ENCODE measurements at places on chromosomes 6 and 20.

- DNase-seq: no peak
These were observed 179.2 kb upstream of the BMP2 start for GRCh38 chr20:6588296-6588695.

DNA sequence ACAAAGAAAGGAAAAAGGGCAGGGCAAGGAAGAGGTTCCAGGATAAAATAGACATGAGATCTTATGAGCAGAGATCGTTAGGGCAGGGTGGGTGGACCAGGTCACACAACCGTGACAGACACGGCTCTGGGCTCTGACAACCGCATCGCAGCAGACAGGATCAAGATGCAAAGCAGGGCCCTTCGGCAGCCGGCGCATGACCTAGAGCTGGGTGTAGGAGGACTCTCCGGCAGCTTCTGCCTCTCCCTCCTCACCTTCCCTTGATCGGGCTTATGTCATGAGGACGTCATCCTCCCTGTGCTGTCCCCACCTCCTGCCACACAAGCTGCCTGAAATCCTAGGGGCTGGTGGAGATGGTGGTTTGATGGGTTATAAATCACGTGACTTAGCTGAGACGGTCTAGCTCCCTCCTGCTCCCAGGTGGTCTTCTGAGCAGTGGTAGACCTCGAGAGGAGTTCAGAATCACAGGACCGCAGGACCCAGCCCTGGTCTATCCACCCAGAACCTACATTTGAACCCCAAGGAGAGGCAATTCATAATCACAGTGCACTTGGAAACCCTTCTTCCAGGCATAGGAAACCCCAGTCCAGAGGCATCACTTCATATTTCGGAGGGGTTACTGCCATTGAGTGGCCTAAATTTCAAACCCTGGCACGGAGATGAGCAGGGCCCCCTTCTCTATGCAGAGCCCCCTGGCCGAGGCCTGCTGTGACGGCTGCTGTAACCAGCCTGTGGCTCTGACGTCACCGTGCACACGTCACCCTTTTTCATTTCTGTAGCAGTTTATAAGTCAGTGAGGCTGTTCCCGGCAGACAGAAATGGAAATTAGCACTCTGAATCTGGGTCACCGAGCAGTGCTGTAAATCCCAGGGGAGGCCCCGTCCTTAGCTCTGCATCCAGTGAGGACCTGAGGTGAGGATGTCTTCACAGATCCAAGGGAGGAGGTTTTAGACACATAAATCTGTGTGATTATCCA is 8.7 kb upstream of the CCR6 start:
- DNase-seq: no peak

- DNase-seq: no peak
These were observed 249.8 kb upstream of the ID4 start for GRCh38 chr6:19587238-19587942.

GRCh38 chr6:55950071-55950814 is 74.9 kb upstream of the BMP5 start:
- no peak for DNase-seq

GRCh38 chr20:47713878-47714450 is 71.3 kb downstream of the SULF2 start:
- DNase-seq: no peak

DNA sequence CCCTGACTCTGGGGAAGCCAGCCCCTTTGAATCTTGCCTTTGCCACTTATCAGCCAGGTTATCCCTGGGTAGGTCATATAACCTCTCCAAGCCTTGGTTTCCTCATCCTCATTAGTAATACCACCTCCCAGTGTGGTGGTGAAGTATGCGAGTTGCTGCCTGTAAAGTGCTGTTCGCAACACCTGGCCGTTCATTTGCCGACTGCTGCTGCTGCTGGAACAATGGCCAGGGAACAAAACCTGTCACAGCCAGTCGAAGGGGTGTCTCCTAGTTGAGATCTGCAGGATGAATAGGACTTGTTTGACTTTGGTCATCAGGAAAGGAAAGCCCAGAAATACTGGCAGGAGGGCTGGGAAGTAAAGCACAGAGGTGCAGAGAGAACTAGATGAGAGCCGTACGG is 6.1 kb downstream of the MANBAL start:
- no peak for DNase-seq

GRCh38 chr6:165967810-165968407 is 199.7 kb downstream of the TBXT start:
- DNase-seq: no peak

GRCh38 chr20:24535941-24536730 is 66.7 kb downstream of the SYNDIG1 start:
- DNase-seq: no peak

DNA sequence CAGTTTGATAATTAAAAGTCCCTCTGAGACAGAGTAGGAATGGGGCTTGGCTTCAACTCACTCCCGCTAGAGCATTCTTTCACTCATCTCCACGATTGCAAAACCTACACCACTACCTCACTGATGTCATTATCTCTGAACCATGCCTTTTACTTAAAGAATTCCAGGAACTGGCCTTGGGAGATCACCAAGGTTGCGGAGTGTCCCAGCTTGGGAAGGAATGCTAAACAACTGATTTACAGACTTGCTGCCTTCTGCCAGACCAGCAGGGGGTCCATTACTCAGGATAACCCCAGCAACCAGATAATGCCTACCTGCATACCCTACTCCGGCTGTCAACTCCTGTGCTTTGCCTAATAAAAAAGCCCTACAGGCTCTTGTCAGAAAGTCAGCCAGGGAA is 102.2 kb upstream of the RALGAPA2 start:
- no peak for DNase-seq

DNA sequence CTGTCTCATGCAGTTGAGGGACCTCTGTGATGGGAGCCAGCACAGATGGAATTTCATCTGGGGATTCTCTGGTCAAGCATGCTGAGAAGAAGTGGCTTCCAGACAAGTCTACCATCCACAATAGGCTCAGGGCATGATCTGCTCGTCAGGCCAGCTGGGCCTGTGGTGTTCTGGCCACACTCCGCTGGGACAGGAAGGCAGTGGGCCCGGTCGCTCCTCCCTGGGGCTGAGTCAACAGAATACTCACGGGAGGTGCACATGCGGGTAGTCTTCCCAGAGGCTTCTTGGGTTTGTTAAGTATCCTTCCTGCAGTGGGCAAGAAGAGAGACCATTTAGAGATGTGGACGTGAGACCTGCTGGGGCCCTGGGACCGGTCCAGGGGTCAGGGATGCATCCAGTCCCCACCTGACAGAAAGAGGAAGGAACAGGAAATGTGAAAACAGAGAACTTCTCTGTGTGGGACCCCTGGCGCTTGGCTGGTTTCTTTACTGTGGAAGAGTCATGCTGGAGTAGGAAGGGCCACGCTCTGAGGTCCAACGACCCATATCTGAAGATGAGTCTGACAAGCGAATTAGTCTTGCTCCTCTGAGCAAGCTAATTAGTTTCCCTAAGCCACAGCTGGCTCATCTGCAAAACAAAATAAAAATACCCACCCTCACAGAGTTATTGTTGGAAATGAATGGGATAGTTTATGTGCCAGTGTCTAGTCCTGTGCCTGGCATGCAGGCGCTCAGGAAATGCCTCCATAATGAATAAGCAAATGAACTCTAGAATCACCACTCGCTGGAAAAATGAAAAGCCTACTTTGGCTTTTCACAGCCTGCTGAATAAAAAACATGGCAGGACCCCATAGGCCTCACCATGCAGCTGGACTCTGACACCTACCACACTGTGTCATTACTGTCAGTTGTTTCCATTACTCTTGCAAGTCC is 67.3 kb downstream of the TRAM2 start:
- DNase-seq: no peak

DNA sequence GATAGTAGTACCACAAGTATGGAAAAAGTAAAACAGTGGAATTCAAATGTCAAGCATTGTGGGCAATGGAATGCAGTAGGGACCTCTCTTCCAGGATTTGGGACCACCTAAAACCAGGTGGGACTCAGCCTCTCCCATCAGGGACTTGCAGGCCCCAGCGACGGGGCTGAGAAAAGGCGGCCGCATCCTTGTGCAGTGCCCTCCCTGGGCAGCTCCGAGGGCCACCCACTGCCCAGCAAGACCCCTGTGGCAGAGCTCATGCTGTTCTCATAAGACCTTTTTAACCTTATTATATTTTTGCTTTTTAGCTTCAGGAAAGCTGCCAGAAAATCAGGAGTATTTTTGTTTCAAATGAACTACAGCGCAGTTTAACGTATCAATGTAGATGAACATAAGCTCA is 142.6 kb upstream of the RPS6KA2 start:
- DNase-seq: no peak

DNA sequence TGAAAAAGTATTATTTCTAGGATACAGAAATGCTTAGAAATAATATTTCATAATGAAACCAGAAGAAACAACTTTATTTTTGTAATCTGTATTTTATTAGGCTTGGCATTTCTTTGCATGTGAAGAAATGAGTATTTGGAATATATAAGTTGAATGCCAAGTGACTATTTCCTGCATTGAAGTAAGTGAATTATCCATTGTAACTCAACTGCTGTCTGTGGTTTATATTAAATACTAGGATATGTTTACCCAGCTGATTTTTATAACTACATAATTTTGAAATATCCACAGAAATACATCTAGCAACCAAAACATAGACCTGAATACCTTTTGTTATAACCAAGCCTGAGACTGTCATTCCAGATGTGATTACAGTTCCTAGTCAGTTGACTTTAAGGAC is 207.6 kb downstream of the THBS2 start:
- no peak for DNase-seq

- no peak for DNase-seq
These were observed 528.9 kb downstream of the COL12A1 start for GRCh38 chr6:74676906-74677305.

GRCh38 chr6:157095569-157095968 is 227.8 kb downstream of the TMEM242 start:
- no peak for DNase-seq

DNA sequence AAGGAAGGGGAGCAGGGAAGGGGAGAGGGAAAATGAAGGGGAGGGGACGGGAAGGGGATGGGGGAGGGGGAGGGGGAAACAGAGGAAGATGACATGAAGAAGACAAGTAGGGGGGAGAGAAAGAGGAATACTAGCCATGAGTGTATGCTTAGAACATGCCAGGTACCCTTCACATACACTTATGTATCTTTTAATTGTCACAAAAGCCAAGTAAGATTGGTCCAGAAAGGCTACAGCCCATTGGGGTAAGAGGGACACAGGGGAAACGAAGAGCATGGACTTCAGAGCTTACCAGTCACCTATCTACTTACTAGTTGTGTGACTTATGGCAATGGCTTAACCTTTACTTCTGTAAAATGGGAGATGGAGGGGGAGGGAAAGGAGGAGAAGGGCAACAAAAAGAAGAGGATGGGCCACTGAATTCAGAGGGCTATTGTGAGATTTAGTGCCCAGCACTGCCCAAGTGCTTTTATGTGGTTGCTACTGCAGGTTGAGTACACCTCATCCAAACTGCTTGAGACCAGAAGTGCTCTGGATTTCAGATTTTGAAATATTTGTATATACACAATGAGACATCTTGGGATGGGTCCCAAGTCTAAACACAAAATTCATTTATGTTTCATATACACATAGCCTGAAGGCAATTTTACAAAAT is 90.3 kb downstream of the ARHGAP18 start:
- no peak for DNase-seq

DNA sequence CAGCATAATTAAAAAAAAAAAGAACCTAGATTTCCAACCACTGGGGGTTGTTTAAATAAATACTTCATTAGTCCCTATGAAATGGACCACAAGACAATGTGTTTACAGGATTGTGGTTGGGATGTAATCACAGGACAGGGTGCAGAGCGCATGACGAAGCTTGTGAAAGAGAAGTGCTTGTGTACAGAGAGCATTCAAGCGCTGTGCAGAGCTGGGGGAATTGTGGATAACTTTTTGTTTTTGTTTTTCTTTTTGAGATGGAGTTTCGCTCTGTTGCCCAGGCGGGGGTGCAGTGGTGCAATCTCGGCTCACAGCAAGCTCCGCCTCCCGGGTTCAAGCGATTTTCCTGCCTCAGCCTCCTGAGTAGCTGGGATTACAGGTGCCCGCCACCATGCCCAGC is 22.3 kb downstream of the LAMA5 start:
- no peak for DNase-seq

DNA sequence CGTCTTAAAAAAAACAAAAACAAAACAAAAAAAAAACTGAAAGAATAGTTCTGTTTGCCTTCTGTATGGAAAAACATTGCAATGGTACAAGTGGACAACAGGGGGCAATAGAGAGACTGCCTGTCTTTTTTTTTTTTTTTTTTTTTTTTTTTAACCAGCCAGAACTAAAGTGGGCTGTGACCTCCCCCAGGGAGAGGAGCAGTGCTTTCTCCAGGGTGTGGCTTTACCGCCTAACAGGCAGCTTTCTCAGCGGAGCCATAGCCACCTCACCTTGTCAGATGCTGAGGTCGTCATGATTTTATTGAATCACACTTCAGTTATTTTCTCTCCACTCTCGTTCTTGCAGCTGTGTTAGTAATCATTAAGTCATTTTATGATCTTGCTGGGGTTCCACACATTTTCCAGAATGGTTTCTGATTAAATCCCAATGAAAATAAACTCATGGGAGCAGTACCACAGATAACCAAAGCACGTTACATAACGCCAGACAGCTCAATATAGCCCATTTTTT is 78.4 kb downstream of the GMPR start:
- peak; percentile 77 for DNase-seq

DNA sequence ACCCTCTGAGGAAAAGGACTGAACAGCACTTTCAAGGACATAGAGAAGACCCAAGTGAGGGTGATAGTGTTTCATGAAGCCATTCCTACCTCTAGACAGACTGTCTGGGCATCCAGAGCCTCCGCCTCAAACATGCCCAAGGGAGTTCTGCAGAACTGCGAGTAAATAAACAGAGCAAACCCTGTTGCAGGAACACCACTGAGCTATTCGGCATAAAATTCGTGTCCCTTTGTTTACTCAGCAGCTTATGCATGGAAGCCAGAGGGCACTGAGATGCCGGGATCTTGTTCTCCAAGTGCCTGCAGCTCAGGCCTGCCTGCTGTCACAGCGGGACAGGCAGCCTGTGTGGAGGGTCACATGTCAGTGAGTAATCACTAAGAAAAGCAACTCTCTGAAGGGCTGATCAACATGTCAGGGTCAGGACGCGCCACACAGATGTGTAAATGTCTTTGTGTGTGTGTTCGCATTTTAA is 164.9 kb upstream of the HEY2 start:
- peak; percentile 78 for DNase-seq

- no peak for DNase-seq
These were observed 266.8 kb downstream of the EPM2A start for GRCh38 chr6:145468534-145468933.

DNA sequence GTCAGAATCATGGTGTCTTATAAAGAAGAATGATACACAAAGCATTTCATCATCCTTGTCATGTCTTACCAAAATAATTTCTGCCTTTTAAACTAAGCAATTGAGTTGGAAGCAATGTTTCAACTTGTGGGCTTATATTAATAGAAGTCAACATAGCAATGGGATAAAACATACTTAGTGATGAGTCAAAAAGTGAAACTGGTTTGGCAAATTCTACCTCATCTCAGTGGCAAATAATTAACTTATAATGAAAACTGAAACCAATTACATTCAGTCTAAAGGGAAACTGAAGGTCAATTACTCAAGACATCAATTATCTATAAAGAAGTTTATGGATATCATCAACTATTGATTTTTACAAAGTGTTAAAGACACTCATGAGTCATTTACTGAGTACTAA is 463.8 kb downstream of the BMP2 start:
- no peak for DNase-seq

GRCh38 chr6:149500096-149500495 is 15.3 kb upstream of the ZC3H12D start:
- no peak for DNase-seq

All from HEK293T (cell line).